ENCODE measurements at places on chromosomes 7 and 10.

- DNase-seq = no peak
These were observed 28.1 kb upstream of the KIF5B start for GRCh38 chr10:32084185-32084851.

DNA sequence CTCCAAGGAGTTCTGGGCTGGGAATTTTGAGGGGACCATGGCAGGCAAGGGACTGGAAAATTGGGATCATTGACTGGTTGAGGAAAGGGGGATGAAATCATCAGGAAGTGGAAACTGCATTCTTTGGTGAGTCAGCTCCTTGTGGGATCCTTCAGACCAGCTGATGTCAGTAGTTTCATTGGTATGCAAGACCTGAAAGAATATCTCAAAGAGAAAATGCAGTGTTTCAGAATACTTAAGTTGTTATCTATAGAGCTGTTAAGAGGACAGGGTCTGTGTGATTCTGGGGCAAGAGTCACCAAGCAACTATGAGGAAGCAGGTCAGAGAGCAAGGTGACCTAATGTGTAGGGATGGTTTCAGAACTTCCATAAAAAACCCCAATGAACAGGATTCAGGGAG lies 595.9 kb upstream of the AUTS2 start:
- no peak for DNase-seq

- DNase-seq = no peak
These were observed 80.8 kb downstream of the PPP1R17 start for GRCh38 chr7:31767686-31768358.

- no peak for DNase-seq
These were observed 262.2 kb upstream of the AOAH start for GRCh38 chr7:36986511-36986933.

DNA sequence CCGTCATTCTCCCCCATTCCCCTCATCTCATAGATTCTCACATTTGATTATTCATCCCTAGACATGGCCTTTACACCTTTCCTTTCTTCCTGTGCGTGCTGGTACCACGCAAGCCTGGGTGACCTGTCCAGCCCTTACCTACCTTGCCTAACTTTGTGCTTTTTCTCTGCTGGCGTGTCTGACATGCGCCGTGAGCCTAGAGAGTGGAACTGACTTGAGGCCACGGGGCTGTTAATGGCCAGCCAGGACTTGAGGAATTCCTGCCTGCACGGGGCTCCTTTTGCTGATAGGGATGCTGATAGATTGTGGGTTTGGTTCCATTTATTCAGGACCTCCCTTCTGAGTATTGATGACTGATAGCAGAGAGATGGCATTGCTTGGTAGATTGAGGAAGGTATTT lies 134.2 kb downstream of the DOCK1 start:
- no peak for DNase-seq

DNA sequence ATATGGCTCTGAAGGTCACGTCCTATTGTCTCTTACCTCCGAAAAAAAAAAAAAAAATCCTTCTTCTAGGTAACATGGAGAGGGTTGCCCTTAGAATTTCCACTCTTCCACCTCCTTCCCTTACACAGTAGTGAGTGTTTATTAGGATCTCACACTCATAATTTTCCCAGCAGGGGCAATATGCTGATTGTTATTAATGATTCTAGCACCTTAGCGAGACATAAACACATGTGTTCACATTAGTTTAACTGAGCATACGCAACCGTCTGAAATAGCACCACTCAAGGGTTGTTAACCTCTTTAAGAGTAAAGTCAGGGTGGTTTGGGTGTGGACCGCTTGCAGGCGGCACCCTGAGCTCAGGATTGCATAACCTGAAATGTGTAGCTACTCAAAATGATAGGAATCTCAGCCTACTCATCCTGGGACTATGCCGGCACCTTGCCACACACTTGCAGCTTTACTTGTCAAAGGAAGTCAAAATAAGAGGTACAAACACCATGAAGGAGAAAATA lies 52.2 kb downstream of the CPEB3 start:
- no peak for DNase-seq

Measured in CD4-positive, alpha-beta T cell treated with Interleukin-12 subunit alpha and Interleukin-12 subunit beta, for 1 hour (primary cell).